ENCODE measurements at places on chromosomes 11 and 22. TPM values are rescaled to one million over a fixed set of nuclear protein-coding genes. Genes with fewer than 3 reads are reported as not detected.

GRCh38 chr11:125925247-125925740 is 20.6 kb upstream of the VSIG10L2 start:
- no peak overlapping the region for H3K4me3 ChIP-seq
- DNase-seq, result no peak
- no peak overlapping the region for H3K27ac ChIP-seq
- no peaks in the 10 kb centered on the region for H3K36me3 ChIP-seq

- H3K36me3 ChIP-seq, result no peaks in the 10 kb centered on the region
- H3K27ac ChIP-seq, result no peak overlapping the region
- no peak overlapping the region for H3K4me3 ChIP-seq
- DNase-seq, result no peak
- no peaks in the 10 kb centered on the region for H3K4me1 ChIP-seq
- peaks cover 16% of the 10 kb centered on the region for H3K27me3 ChIP-seq
Observed at GRCh38 chr22:22836635-22837034, 51.0 kb upstream of the IGLL5 start.

GRCh38 chr11:130737866-130738431 is 178.3 kb downstream of the SNX19 start:
- H3K27me3 ChIP-seq, result no peaks in the 10 kb centered on the region
- peak; percentile 86 for DNase-seq
- no peak overlapping the region for H3K4me3 ChIP-seq

DNA sequence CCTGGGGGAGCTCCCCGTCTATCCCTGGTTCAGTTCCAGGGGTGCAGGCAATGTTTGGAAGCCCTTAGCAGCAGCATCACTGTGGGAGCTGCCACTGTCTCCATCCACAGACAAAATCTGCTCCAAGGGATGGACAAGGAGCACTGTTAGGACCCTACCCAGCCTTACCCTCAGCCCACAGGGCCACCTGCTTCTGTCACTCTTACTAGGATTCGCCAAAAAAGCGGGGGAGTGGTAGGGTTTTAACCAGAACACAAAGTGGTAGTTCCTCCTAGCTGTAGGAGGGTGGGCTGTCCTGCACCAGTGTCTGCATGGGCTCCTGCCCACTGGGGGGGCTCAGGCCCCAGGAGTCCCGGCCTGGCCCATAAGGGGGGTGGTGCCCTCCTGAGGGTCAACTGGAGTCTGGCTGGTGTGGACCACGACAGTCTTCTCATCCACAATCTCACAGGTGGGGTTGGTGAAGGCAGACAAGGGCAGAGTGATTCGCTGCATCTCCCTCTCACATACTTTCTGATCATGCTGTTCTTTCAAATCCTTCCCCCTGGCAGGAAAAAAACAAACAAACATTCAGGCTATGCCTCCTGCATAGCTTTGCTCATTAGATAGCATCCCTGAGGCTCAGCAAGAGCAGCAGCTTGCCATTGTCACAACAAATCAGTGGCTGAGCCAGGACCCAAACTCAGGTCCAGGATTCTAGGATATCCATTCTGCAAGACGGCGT is 9.4 kb downstream of the PIK3IP1 start:
- no peak overlapping the region for H3K4me3 ChIP-seq
- H3K4me1 ChIP-seq, result peaks cover 14% of the 10 kb centered on the region
- no peaks in the 10 kb centered on the region for H3K27me3 ChIP-seq
- peaks cover 20% of the 10 kb centered on the region for H3K36me3 ChIP-seq
- no peak overlapping the region for H3K27ac ChIP-seq

GRCh38 chr11:86660088-86660487 is 12.3 kb downstream of the ME3 start:
- no peak overlapping the region for H3K4me3 ChIP-seq
- H3K36me3 ChIP-seq, result no peaks in the 10 kb centered on the region
- no peaks in the 10 kb centered on the region for H3K27me3 ChIP-seq
- no peaks in the 10 kb centered on the region for H3K4me1 ChIP-seq
- DNase-seq, result peak; percentile 39

The SH3BP1 gene
- polyA plus RNA-seq, result 12.5 TPM

The QSER1 gene
- polyA plus RNA-seq, result 19.9 TPM

DNA sequence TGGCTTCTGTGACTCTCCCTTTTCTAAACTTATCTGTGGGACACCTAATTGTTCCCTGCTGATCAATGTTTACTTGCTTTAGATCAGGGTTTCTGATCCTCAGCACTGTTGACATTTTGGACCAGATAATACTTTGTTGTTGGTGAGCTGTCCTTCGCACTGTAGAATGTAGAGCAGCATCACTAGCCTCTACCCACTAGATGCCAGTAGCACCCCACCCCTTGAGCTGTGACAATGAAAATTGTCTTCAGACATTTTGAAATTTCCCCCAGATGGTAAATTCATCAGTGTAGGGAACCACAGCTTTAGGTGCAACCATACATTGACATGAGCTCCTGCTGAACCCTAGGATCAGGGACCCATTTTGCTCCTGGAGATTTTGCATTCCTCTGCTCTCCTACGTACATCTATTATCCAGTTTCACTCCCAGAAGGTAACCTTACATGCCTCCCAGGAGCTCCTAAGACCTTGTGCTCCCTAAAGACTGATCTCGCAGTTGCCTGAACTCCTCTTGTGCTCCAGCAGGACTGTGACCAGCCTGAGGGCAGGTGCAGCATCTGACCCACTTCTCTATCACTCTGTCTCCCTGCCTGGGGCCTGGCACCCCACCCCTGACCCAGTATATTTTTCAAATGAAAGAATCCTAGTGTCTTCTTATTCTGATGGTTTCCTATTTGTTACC is 107.8 kb downstream of the FAR1 start:
- H3K4me3 ChIP-seq, result no peak overlapping the region
- no peaks in the 10 kb centered on the region for H3K27me3 ChIP-seq
- no peaks in the 10 kb centered on the region for H3K4me1 ChIP-seq
- H3K27ac ChIP-seq, result no peak overlapping the region

DNA sequence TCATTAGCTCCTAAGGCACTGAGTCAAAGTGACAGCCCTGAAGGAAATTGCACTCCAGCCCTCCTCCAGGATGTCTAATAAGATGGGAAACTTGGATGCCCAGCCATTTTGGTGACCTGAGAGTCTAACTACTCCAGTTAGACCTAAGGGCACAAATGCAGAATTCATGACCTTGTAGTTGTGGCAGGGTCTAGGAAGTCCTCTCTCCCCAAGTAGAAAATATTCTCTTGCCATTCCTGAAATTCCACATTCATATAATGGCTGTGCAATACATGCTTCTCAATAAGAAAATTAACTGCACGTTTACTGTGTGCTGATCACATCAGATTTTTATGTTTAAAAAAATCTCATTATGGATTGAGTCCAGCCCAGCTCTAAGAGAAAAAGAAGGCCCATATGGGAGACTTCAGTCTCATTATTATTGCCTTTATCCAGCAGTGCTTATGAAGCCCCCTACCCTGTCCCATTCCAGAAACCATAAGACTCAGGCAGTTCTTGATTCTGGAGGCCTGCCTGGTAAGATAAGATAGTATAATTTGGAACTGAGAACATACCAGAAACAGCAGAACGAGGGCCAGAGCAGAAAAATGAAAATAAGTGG is 133.7 kb upstream of the LDLRAD3 start:
- H3K4me3 ChIP-seq, result no peak overlapping the region
- peaks cover 19% of the 10 kb centered on the region for H3K4me1 ChIP-seq
- no peak for DNase-seq
- no peak overlapping the region for H3K27ac ChIP-seq
- peaks cover 14% of the 10 kb centered on the region for H3K36me3 ChIP-seq

DNA sequence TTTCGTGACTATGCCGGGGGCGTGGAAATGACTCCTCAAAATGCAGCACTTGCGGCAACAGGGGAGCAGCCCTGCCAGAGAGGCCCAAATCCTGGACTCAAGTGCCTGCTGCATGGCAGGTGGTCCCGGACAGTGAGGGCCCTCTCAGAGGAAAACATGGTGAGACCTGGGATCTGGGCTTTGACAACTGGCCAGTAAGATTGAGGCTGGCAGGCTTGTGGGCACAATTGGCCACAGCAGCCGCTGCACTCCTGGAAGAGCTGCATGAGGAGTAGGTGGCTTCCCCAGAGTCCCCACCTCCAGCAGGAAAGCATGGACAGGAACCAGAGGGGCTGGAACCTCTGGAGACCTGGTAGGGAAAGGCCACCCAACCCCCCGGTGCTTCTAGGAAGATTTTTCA is 13.4 kb downstream of the LINC01488 start:
- peaks cover 8% of the 10 kb centered on the region for H3K27me3 ChIP-seq
- peak overlapping the region; percentile 10 for H3K27ac ChIP-seq
- no peak overlapping the region for H3K4me3 ChIP-seq
- peaks cover 66% of the 10 kb centered on the region for H3K4me1 ChIP-seq
- DNase-seq, result no peak

- no peak overlapping the region for H3K4me3 ChIP-seq
- peaks cover 10% of the 10 kb centered on the region for H3K4me1 ChIP-seq
- H3K27me3 ChIP-seq, result peaks cover 57% of the 10 kb centered on the region
- no peak overlapping the region for H3K27ac ChIP-seq
- no peak for DNase-seq
- no peaks in the 10 kb centered on the region for H3K36me3 ChIP-seq
Observed at GRCh38 chr11:69892986-69893555, 73.9 kb upstream of the FGF3 start.

The CARD10 gene
- 12.1 TPM for polyA plus RNA-seq

The KRTAP5-8 gene
- not detected for polyA plus RNA-seq

- H3K4me1 ChIP-seq, result peaks cover 5% of the 10 kb centered on the region
- peak; percentile 97 for DNase-seq
- H3K36me3 ChIP-seq, result no peaks in the 10 kb centered on the region
- H3K27ac ChIP-seq, result peak overlapping the region; percentile 67
- H3K4me3 ChIP-seq, result no peak overlapping the region
Observed at GRCh38 chr11:26901162-26901561, 92.8 kb upstream of the FIBIN start.

DNA sequence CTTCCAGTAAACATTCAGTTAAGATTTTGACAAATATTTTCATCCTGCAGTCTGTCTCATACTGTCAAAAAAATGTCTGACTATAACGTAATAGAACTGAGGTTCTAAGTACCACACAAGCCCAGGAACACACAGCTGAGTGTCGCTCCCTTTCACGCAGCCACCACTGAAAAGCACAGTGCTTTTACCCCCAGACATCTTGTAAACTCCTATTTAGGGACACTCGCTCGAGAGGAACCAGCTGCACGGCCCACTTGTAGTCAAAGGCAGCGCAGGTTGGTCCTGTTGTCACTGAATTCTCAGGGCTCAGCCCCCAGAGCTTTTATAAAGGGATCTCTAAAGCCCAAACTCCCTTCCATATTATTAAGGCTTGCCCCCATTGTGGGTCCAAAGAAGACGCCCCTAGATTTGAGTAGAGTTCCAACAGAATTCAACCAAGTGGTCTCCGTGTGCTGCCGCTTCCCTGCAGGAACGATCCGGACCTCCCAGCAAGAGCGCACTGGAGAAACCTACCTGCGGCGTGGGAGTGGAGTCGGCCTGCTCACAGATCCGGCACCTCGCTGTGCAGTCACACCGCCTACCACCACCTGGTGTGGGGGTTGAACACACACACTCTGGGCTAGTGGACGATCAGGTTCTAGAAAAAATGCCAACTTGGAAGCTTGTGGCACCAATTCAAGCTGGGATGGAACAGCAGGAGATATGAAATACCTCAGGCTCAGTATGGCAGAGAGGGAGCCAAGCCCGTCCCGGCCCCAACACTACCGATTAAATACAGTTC is 23.4 kb downstream of the ASPHD2 start:
- peaks cover 44% of the 10 kb centered on the region for H3K36me3 ChIP-seq
- no peak overlapping the region for H3K4me3 ChIP-seq
- H3K27me3 ChIP-seq, result no peaks in the 10 kb centered on the region
- no peak overlapping the region for H3K27ac ChIP-seq
- no peak for DNase-seq

DNA sequence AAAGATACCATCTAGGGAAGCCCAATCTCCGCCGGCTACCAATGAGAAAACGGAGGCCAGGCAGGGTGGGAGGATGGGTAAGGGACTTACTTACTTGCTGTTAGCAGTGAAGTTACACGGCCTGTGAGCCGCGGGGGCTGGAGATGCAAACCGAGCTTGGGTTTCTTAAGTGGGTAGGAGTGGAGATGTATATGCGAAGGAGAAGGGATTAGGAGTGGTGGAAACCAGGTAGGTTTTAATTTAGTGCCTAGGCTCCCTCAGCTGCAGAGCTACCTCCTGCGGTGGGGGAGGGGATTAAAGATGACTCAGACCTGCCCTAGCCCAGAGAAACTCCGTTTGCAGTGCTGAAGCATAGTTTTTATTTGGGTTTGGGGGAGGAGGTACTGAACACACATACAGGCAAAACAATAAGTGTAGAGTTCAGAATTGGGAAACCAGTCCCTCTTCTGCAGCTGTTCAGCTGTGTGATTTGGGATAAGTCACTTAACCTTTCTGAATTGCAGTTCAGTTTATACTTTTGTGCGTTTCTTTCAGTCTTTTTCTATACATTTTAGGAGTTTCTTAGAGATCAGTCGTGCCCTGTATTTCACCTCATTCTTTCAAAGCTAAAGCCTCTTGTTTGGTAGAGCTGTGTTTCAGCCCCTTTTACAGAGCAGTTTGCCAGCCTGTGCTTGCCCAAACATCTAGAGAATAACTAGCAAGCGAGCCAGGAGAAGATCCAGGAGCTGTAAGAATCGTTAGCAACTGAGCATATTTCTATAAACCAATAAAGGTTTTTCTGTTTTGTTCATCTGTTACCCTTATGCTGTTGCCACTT is 596 bp upstream of the TNRC6B start:
- DNase-seq, result peak; percentile 71
- peak overlapping the region; percentile 95 for H3K27ac ChIP-seq
- no peaks in the 10 kb centered on the region for H3K27me3 ChIP-seq
- H3K4me1 ChIP-seq, result peaks cover 28% of the 10 kb centered on the region
- peak overlapping the region; percentile 93 for H3K4me3 ChIP-seq
- peaks cover 2% of the 10 kb centered on the region for H3K36me3 ChIP-seq

The RBFOX2 gene
- 213 TPM for polyA plus RNA-seq

GRCh38 chr22:20221421-20222340 is 46.4 kb downstream of the RTN4R start:
- H3K27ac ChIP-seq, result no peak overlapping the region
- H3K36me3 ChIP-seq, result no peaks in the 10 kb centered on the region
- no peak for DNase-seq
- no peak overlapping the region for H3K4me3 ChIP-seq

- peaks cover 38% of the 10 kb centered on the region for H3K36me3 ChIP-seq
- peaks cover 34% of the 10 kb centered on the region for H3K4me1 ChIP-seq
- DNase-seq, result peak; percentile 99
- H3K27me3 ChIP-seq, result no peaks in the 10 kb centered on the region
Observed at GRCh38 chr11:66344550-66345315, at the start of gene BRMS1. BRMS1 (minus strand) TSS chr11:66345104; CDS start chr11:66342234, 2,870 bp downstream.

DNA sequence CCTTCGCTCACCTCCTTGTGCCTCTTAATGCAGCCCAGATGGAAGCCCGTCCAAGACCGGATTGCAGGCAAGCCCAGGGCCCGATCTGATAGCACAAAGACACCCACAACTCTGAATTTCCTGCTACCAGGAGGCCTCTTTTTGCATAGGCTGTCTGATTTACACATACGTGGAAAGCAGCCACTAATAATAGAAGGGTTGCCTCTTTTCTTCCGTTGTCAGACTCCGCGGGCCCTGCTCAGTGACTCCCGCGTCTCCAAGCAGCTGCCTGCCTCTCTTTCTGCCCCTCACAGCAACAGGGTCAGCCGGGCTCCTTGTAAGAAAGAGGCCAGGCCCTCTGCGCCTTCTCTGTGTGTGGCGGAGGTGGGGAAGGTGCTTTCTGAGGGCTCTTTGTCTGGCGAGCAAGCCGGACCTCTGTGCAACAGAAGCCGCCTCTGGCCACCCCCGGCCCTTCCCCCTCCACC is 26.7 kb downstream of the FLI1 start:
- H3K27me3 ChIP-seq, result peaks cover 5% of the 10 kb centered on the region
- peak; percentile 68 for DNase-seq
- peak overlapping the region; percentile 7 for H3K4me3 ChIP-seq
- no peaks in the 10 kb centered on the region for H3K36me3 ChIP-seq

All from muscle of leg (tissue), 16 donors.